ENCODE measurements at places on chromosomes 16 and 17.

DNA sequence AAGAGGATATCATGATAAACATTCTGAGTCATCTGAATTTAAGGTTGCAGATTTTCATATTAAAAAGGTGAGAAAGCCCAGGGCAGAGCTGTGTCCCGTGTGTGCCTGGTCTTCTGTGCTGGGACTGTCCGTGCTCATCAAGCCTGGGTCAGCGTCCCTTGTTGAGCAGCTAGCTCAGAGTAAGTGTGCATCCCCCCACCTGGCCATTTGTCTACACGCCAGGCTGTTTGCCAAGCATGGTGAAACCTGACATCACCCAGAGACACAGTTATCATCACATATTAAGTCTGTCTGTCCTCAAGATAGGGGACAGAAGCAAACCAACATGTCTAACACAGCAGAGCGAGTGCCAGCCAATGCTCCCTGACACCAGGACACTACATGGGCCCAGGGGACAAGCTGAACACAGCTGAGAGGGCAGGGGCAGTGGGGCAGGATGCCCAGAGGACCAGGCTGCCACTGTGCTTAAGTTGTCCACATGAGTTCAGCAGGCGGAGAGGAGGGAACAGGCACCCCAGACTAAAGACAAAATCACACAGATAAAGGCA, 57.9 kb upstream of the CNEP1R1 start:
- DNase-seq, result no peak

DNA sequence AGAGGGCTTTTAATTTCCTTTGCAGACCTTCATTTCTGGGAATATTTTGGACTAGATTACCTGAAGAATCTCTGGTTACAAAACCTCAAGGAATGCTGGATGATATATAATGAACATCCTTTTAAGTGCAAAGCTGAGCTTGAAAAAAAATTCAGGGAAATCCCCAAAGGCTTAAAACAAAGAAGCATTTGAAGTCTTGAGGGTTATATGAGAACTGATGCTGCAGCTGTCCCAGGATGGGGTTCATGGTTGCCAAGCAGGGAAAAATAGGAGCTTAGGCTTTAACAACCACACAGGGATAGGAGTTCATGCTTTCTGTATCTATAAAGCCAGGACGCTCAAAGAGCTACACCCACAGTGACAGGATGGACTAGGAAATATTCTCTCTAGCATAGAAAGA, 150.4 kb upstream of the IRX5 start:
- DNase-seq, result no peak

- no peak for DNase-seq
Observed at GRCh38 chr17:67983383-67983688, 12.9 kb downstream of the C17orf58 start.

DNA sequence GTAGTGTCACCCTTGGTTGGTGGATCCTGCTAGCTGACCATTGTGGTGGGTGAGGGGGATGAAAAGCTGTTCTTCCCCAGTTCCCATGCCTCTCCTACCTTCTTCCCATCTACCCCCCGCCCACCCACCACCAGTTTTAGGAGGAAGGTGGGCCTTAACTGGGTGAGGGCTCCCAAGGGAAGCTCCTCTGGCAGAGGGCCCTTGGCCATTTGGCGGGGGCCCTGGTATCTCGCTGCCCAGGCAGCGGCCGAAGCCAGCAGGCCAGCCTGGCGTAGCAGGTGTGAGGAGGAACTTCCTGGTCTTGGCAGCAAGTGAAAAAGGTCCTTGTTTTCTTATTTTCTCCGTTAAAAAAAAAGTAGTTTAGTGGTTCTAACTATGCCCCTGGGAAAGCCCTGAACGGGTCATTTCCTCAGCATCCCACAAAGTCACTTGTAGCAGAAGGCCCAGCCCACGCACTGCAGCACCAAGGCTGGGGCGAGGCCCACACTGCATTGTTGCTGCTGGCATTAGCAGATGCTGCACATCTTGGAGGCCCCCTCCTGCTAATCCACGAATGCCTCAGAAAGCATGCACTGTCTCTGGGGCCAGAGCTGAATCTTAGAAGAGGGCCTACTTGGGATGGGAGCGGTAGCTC, 72.5 kb downstream of the MPRIP start:
- DNase-seq, result no peak

GRCh38 chr16:14264327-14264943, 193.3 kb downstream of the MRTFB start:
- no peak for DNase-seq

DNA sequence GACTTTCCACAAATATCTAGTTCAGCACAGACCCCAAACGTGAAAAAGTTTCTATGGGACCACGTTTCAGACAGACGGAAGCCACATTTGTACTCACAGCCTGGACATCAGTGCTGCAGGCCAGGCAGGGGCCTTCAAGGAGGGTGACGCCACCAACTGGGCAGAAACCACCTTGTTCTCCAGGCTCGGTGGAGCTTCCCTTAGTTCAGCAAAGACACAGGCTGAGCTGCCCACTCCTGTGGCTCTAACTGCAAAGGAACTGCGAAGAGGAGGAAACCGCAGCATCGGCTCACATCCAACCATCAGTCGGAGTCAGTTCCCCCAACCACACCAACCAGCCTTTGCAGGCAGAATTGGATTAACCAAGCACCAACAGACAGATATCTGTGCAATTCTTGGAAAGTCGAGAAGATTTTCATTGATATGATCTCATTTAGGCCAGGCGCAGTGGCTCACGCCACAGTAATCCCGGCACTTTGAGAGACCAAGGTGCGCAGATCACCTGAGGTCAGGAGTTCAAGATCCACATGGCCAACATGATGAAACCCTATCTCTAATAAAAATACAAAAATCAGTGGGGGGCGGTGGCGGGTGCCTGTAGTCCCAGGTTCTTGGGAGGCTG, 73.3 kb upstream of the CNEP1R1 start:
- no peak for DNase-seq

DNA sequence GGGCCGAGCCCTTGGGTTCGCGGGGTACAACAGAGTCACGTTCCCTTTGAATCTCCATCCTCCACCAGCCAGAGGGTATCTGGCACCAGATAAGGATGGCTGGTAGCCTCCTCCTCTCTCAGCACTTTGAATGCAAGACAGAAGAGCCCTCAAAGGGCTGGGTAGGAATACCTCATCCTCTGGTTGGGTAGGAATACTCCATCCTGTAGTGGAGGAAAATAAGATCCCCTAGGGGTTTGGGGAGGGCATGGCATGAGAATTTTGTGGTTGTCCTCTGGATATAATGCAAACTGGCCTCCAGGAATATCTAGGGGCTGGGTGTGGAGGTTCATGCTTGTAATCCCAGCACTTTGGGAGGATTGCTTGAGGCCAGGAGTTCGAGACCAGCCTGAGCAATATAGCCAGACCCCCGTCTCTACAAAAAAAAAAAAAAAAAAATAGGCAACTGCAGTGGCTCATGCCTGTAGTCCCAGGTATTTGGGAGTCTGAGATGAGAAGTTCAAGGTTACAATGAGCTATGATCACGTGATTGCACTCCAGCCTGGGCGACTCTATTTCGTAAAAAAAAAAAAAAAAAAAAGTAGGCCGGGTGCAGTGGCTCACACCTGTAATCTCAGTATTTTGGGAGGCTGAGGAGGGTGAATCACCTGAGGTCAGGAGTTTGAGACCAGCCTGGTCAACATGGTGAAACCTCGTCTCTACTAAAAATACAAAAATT, 2.7 kb downstream of the IGFBP4 start:
- DNase-seq, result no peak

GRCh38 chr17:46072998-46073397, 73.9 kb downstream of the STH start:
- DNase-seq, result no peak

GRCh38 chr17:79461041-79461440, 149.8 kb downstream of the RBFOX3 start:
- no peak for DNase-seq

DNA sequence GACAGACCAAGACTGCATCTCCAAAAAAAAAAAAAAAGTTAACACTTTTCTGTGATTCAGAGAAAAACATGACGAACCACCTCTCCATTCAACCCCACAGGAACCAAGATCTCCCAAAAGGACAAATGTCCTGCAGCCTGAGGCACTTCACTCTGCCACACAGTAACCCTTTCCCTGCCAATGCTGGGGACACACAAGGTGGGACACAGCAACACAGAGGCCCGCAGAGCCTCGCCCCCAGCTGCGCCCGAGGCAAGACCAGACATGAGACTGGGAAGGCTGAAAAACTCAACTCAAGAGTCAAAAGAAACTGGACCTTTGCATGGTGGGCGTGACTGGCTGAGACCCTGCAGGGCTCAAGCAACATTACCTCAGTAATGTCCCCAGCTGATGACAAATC, 34.0 kb downstream of the FANCA start:
- DNase-seq, result no peak

DNA sequence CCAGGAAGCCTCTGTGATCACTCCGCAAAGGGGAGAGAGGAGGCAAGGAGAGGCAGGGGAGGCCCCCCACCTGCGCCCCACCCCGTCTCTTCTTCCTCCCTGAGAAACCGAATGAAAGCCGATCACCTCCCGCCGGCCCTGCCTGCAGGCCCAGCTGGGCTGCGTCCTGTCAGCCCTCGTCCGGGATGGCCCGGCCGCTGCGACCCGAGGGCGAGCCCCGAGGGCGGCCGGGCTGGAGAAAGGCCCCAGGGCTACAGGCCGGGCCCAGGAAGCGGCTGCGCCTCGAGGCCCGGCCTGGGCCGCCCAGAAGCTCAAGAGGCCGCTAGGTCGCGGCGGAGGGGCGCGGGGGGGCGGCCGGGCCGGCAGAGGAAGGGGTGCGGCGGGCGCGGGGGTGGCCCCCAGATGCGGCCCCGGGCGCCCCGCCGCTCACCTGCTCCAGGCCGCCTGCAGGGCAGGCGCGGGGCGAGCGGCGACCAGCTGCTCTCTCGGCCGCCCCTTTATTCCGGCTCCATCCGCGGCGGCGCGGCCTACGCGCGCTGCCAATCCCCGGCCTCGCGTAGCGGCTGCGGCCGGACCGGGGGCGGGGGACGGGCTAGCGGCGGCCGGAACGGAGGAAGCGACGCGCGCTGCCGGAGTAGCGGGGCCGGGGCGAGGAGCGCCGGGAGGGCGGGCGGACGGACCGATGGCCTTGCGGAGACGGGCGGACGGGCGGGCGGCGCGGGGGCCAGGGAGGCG, at the start of gene ZNF319:
Gene ZNF319, minus strand, starts transcription at position 702 of the 735 bp plus-strand sequence. CDS start 2,407 bp downstream, outside the sequence.
- DNase-seq, result no peak

- no peak for DNase-seq
Observed at GRCh38 chr17:63070031-63070430, 104.0 kb downstream of the TANC2 start.

DNA sequence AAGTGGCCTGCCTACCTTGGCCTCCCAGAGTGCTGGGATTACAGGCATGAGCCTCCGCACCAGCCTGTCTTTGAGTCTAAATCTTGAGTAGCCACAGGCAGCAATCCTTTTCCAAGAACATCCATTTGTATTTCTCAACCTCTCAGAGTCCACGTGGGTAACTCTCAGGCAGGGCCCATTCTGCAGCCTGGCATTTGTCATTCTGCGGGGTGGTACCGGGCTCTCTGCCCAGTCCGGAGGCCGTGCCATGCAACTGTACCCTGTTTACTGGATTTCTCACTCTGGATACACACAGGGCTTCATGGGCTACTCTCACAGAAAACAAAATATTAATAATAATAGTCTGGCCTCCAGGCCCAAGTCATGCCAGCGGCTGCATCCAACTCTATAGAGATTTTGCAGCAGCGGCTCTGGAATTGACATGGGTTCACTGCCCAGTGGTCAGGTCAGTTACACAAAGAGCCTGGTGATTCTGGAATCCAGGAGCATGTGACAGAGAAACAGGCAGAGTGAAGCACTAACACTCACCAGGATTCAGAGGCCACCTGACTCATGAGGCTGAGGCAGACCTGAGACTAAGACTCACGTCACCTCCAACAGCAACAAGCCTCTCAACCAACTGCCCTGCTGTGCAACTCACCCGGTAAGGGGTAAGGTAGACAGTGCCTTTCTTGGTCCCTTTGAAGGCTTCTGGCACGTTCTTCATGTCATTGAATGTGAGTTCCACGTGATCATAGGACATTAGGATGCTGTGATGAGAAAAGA, 4.0 kb downstream of the WBP2 start:
- no peak for DNase-seq
